Stimulated activated CD4-positive, alpha-beta T cell treated with anti-CD3 and anti-CD28 coated beads, Interleukin-2, amount 100 ng/mL, for 24 hours (primary cell): ENCODE measurements at places on chromosomes 13 and 19.

GRCh38 chr13:46321494-46322225 lies 65.4 kb downstream of the RUBCNL start:
- peak; percentile 76 for DNase-seq

DNA sequence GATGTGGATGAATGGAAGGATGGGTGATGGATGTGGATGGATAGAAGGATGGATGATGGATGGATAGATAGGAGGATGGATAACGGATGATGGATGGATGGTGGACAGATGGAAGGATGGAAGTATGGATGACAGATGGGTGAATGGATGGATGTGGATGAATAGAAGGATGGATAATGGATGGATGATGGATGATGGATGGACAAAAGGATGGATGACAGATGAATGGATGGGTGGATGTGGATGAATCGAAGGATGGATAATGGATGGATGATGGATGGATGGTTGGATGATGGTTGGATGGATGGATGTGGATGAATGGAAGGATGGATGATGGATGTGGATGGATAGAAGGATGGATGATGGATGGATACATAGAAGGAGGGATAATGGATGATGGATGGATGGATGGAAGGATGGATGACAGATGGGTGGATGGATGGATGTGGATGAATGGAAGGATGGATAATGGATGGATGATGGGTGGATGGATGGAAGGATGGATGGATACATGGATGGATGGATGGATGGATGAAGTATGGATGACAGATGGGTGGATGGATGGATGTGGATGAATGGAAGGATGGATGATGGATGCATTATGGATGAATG lies 39.3 kb downstream of the TMEM255B start:
- DNase-seq, result no peak

- DNase-seq, result no peak
Measured at GRCh38 chr13:100855151-100855550, 180.6 kb upstream of the TMTC4 start.

GRCh38 chr19:49924004-49924880 lies 4.8 kb upstream of the ATF5 start:
- DNase-seq, result no peak

- no peak for DNase-seq
Measured at GRCh38 chr13:99984461-99985240, 3.1 kb downstream of the ZIC2 start.

DNA sequence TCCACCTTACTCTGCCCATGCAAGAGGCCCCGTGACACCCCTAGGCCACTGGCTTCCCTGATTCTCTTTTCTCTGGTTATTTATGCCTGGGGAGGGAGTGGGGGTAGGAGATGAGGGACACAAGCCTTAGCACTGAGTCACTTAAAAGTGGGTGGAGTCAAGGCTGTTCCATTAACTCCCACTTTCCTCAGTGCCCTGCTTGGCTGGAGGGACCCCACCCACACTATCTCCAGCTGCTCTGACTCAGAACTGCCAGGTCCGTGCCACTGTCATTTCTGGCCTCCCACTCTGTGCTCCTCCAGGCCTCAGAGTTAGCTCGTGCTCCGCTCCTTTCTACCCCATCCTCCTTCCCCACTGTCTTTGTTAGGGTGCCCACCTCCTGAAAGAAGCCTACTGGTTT lies 113.4 kb upstream of the UQCRFS1 start:
- DNase-seq, result no peak

GRCh38 chr19:49812452-49812996 lies 568 bp downstream of the FUZ start:
- no peak for DNase-seq

DNA sequence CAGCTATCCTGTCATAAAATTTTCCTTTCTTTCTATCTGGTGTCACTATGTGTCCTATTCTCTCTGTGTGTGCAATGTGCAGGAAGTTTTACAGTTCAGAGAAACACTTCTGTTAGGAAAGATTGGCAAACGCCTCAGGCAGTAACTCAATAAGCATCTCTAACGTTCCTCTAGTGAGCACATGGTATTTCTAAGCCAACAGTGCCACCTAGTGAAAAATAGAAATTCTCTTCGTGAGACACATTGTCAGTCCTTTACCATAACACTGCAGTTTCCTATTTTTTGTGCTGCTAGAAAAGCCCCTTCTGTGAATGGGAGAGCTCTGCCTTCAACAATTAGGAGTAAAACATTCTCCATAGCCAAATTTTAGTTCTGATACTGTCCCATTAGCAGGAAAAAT lies 50.7 kb downstream of the ZNF723 start:
- DNase-seq, result no peak
